ENCODE measurements at places on chromosomes 2 and 18.

GRCh38 chr2:64363140-64363539, 90.8 kb upstream of the LGALSL start:
- no peak for ATAC-seq

- ATAC-seq: peak; percentile 85
Observed at GRCh38 chr18:31658670-31659575, 25.5 kb downstream of the B4GALT6 start.

- no peak for ATAC-seq
Observed at GRCh38 chr2:14790041-14790640, 157.6 kb downstream of the LRATD1 start.

- no peak for ATAC-seq
Observed at GRCh38 chr2:211458974-211459373, 902.6 kb downstream of the CPS1 start.

DNA sequence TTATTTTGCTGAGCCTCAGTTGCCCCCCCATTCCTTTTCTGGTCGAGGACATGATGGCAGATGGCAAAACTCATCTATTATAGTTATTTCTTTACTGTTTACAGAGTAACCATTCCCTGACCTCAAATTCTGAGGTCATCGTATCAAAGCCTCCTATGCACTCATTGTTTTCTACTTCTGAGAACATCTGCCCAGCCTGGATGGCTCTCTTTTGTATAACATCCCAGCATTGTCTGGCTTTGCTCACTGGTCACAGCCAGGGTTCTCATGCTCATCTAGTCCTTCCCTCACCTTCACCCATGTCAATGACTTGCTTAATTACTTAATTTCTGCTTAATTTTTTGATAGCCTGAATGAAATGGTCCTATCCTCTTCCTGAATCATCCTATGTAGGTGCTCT, 472.1 kb downstream of the PARD3B start:
- no peak for ATAC-seq

DNA sequence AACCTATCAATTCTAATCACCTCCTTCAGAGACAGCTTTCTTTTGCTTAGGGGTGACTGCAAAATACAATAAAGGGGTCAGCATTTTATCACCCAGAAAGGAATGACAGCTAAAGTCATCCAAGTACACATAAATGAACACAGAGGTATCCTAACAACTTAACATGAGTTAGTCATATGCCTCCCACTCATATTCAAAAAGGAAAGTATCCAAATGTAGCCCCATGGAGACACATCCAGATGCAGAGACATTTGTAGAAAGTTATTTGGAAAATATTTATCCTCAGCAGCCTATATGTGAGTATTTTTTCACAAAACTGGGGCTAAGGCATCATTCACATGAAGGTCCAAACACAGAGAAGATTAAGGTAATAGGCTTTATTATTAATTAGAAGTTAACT, 1579.7 kb upstream of the SLC39A10 start:
- ATAC-seq: no peak

DNA sequence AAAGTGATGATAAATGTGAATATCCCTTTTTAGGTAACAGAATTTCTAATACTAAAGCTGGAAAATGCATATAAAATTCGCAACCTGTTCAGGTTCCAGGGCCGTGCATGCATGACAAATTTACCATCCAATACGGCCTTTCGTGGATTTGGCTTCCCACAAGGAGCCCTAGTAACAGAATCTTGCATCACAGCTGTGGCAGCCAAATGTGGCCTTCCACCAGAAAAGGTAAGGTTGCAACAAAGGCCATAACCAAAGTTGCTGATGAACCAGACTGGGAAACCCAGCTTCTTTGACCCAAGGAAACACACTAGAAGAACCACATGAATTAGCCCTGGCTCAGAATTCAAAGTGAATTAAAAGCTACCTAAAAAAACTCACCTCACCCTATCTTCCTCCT, 49.6 kb upstream of the BZW1 start:
- ATAC-seq: no peak

DNA sequence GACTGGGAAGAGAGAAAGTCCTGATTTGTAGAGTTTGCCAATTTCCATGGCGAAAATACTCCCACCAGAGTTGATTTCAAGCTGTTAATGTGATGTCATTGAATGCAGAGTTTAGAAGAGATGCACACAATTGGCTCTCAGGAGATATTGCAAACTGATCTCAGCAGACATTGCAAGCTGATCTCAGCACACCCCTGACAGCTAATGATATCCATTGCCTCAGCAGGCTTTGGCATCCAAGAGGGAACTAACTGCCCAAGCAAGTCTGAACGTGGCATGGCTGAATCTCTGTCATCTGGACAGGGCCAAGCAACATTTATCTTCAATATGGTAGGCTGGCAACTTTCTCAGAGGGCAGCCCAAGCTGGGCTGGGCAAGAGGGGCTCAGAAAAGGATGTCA, 78.4 kb upstream of the CYP1B1 start:
- no peak for ATAC-seq

GRCh38 chr2:138930571-138930970, 150.4 kb upstream of the NXPH2 start:
- ATAC-seq: no peak

- no peak for ATAC-seq
Observed at GRCh38 chr2:221034026-221034701, 537.9 kb downstream of the EPHA4 start.

DNA sequence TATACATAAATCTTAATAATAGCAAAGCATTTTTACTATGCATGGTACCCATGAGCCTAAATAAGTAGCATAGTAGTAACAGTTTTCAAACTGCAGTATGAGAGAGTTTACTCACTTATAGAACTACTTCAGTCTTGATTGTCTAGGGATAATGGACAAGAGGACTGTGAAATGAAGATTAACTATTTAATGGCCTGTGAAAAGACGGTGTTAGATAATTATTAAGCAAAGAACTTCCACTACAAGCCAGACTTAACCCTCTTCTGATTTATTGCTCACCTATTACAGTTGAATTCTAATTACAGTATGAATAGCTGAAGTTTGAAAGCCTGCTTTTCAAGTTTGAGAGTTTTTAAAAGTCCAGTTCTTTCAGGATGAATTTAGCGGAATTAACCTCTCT, 18.9 kb downstream of the PIK3C3 start:
- no peak for ATAC-seq

DNA sequence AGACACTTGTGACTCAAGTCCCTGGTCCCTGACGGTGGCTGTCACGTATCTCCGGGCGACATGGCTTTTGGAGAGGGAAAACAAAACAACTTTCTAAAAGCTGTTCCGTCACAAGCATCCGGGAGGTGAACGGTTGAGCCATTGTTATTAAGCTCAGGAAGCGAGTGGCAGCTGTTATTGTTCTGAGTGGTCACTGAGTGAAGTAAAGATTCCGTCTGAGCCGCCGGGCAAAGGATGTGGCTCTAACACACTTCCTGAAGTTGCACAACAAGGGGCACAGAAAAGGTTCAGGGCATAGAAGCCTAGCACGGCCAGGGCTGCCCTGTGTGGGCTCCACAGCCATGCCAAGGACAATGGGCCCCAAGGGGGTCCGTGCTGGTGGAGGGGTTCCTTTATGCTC, 24.3 kb downstream of the INPP5D start:
- ATAC-seq: peak; percentile 53

GRCh38 chr2:19363474-19363778, 5.0 kb upstream of the OSR1 start:
- no peak for ATAC-seq

DNA sequence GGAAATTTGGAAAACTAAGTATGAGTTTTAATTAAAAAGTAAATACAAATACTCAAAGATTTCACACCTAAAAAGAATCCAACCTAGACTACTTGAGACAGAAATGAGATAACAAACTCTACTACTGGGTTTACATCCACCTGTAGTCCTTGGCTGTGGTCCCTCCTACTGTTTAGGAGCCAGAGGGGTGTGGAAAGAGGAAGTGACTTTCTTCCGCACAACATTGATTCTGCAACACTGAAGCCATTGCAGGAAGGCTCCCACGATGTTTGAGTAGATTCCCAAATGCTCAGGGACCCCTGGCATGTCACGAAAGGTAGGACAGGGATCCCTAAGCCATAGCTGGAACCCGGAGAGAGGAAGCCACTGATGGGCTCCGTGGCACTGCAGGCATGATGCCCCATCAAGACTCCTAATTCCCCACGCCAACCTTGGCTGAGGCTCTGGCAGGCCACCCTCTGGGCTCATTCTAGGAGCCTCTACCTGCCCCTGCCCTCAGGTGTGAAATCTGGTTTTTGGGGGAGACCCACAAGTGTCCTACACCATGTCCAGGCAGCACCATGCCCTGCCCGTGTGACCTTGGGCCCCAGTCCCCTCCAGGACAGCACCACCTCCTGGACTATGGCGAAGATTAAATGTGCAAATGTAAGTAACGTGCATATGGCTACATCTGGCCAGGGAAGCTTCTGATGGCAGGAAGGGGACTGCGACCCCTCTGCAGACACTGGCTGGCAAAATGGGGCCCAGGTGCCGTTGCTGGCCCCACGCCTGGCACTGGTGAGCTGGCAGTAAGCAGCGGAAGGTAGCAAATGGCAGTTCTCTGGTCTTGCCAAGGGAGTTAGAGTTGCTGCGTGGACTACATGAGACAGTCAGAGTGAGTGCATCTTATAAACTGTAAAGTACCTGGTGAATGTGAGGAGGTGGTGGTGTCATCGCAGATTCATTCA, 38.2 kb upstream of the MAL start:
- ATAC-seq: no peak

DNA sequence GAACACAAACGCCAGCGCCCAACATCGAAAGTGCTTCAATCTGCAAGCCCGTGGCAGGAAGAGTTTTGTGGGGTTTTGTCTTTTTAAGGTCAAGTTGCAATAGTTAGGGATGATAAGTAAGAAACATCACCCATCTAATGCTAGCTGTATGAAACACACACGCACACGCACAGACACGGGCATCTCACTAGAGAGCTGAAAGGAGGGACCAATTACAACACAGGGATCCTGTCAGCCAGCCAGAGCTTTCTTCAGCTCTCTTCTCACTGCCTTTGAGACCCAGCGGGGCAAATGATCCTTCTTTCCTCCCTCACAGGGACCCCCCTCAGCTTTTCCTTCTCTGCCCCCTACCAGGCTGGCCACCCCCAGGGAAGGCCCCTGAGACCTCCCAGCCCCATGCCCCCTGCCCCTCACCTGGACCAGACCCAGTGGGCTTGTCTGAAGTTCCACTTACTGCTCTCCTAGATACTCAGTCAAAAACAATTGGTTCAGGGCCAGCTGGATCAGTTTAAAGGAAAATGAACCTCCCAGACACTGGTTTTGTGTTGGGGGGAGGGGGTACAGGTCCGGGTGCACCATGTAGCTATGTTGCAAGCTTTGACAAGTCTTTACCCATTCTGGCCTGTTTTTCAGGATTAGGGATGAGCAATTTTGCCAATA, 17.9 kb downstream of the CYP26B1 start:
- ATAC-seq: no peak

DNA sequence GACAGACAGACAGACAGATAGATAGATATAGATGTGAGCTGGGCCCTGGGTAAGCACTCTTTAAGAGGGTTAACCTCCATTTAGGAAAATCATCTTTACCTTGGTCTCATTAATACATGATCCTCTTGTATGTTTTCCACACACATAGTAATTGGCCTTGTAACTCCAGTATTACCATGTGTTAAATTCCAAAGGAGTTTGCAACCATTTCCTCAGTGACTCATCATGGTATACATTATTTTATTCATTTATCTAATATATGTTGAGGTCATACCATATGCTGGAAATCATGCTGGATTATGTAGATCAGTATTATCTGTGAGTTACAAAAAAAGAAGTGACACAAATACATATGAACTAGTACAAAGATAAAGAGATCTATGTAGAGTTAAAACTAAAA, 504.3 kb downstream of the DCC start:
- no peak for ATAC-seq

GRCh38 chr18:23068011-23068410, 67.3 kb upstream of the CABLES1 start:
- ATAC-seq: no peak

DNA sequence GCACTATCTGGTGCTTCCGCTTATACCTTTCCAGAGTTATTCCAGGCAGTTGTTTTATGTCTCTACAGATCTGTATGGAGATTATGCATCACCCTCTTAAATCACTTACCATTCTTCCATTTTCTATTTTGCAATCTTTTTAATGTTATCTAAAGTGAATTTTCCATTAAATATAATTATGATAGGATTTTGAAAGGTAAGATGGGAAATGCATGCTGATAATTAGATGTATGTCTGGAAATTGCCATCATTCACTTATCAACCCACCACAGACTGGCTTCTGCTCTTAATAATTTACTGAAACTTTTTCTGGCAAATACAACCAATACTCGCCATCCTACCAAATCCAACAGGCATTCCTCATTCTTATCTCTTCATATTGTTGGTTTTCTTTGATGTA, 227.4 kb upstream of the MC4R start:
- no peak for ATAC-seq

DNA sequence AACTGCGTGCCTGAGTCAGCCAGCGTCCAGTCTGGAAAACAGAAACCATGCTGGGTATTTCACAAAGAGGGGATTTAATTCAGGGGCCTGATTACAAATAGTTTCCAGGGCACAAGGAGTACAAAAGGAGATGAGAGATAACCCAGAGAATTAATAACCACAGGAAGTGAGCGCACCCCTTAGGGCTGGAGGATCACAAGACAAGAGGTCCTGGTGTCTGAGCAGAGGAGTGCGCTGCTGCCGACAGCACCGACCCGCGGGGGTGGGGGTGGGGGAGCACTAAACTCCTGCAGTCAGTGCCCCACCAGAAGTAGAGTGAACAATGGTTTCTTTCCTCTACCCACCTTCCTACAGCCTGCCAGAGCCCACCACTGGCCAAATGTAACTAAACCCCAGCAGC, 20.8 kb upstream of the MAL start:
- ATAC-seq: no peak

DNA sequence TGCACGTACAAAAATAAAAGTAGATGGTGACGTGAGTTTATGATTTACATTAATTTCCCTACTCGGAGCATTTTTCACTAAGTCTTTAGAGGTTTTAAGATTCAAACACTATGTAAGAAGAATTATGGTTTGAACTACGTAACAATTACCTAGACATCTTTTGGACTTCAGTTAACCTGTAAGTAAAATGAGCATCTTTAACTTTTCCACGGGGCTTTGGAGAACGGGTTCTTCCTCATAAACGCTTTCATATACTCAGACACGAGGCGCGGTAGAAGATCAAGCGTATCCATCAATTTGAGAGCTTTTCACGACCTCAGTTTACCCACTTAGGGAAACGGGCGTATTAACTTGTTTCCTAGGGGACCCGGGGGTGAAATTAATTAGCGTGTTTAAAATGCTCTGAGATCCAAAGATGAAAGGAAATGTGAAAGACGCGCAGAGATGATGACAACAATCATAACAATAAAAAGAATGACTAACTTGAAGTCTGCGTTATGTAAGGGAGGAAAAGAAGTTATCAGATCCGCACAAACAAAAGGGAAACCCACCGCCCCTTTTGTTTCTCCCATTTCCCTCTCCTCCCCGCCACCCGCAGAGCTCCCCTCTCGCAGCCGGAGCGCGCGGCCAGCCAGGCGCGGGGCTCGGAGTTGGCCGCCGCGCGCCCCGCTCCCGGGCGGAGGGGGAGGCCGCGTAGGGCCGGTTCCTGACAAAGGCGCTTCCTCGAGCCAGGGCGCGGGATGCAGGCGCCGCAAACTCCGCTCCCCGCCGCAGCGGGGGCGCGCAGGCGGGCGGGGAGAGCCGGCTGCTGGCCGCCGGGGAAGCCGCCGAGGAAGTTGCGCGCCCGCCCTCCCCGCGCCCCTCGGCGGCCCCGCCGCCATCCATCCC, 807 bp downstream of the PELI1 start:
- peak; percentile 14 for ATAC-seq
